ENCODE measurements at places on chromosomes 2 and 18.

DNA sequence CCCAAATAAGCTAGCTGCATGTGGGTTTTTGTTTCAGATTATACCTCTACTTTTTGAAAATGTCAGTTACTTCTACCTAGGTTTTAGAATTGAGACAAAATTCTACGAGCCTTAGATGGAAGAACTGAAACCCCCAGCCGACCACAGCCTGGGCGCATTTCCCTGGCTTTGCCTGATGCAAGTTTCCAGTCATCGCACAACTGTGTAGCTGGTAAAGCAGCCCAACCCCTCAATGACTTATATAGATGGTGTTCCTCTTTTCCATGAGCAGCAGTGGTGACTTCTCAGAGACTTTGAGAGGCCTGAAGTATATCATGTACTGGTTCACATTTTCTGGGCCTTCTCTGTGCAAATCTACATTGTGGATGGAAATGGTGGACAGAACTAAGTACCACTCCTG, 515.4 kb upstream of the RAB6C start:
- no peak for DNase-seq

GRCh38 chr18:79987566-79987965, 797 bp downstream of the TXNL4A start:
- DNase-seq = no peak

DNA sequence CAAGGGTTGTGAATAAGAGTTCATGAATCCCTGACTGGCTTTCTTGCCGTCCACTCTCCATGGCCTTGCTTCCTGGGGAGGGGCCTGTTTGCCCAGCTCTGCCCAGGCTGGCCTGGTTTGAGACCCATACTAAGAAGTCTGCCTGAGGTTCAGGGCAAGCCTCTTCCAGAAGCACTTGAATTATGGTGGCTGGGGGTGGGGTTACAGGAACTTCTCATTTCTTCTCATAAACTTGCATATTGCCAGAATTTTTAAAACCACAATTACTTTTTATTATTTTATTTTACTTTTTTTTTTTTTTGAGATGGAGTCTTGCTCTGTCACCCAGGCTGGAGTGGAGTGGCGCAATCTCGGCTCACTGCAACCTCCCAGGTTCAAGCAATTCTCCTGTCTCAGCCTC, 42.0 kb downstream of the GORASP2 start:
- no peak for DNase-seq

DNA sequence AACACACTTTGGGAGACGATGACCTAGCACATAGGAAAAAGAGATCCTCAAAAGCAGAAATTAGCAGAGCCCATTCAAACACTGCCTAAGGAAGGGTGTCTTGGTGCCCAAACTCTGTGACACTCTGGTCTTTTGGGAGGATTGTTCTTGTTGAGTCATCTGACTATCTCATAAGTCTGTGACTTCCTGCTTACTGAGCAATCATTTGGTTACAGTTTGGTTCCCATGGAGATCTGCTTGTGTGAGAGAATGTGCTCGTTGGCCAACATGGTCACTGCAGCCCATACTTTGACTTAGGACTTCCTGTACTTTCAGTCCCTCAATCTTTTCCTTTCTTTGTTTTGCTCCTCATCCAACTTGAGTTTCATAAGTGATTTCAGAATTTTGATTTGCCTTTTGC, 602.9 kb downstream of the NYAP2 start:
- peak; percentile 6 for DNase-seq

- DNase-seq = no peak
Measured at GRCh38 chr18:13804305-13804704, 19.6 kb upstream of the MC5R start.

- peak; percentile 17 for DNase-seq
Measured at GRCh38 chr2:96687266-96687665, 44.7 kb downstream of the FER1L5 start.

DNA sequence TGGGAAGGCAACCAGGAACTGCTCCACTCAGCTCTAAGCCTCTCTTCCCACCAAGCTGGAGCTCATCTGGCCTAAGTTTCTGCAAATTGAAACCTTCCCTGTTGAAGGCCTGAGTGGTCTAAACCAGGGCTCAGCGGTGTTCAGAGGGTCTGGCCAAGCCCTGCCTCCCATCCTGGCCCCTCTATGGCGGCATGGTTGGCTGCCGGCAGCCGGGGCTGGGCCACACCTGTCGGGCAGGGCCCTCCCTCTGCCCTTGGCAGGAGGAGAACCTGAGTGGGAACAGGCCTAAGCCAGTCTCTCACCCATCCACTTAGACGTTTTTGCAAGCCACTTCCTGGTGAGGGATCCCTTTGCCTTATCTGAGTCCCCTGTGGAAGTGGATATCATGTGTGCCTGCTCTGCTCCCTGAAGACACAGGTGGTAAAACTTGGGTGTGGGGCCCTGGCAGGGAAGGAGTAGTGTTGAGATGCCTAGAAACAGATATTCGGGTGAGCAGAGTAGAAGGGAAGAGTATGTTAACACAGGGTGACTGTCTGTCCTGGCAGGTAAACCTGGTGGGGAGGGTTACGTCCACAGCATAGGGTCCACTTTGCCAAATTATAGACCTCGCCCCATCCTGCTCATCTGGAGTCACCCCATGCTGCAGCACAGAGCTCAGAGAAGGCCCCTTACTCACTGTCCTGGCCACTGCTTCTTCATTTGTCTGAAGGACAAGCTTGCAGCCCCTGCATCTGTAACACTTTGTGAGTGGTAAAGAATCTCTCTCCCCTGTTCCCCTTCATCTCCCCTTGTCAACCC, 63.0 kb upstream of the SIX2 start:
- DNase-seq = no peak

GRCh38 chr18:79819064-79819967, 21.6 kb downstream of the KCNG2 start:
- no peak for DNase-seq

GRCh38 chr18:44737623-44738022, 56.9 kb downstream of the SETBP1 start:
- no peak for DNase-seq

Data from SW480 (cell line).